ENCODE measurements at places on chromosomes 1 and 21.

DNA sequence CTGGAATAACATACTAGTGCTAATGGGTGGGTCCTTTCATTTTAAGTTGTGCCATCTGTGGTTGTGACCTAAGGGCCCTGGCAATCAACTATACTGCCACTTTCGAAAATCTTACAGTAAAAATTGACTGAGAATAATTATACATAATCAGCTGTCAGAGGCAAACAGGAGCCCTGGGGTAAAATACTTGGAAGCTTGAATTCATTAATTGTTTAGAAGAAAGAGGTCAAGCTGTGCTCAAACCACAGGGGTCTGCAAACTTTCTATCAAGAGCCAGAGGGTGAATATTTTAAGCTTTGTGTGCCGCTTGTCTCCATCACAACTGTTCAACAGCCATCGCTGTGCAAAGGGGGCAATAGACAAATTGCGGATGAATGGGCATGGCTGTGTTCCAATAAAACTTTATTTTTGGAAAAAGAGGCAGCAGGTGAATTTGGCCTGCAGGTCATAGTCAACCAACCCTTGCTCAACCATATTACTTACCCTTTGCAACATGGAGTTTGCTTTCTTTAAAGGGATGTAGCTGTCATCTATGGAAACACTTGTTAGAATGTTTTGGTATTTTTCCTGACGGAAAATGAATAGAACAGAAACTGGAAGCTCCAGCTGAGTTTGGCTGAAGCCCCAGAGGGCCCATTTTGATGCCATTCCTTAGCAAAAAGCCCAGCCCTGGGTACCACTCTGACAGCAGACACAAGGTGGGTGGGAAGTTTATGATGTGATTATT lies 35.7 kb upstream of the USP1 start:
- DNase-seq = no peak

- no peak for DNase-seq
Observed at GRCh38 chr1:46039571-46040052, 92.8 kb downstream of the PIK3R3 start.

- no peak for DNase-seq
Observed at GRCh38 chr1:24255226-24255625, 63.9 kb upstream of the GRHL3 start.

- no peak for DNase-seq
Observed at GRCh38 chr1:66502086-66502485, 31.9 kb upstream of the SGIP1 start.

- DNase-seq = no peak
Observed at GRCh38 chr1:186183970-186184628, 191.0 kb downstream of the TPR start.

- DNase-seq = peak; percentile 44
Observed at GRCh38 chr21:25881524-25882376, 147.0 kb downstream of the GABPA start.

DNA sequence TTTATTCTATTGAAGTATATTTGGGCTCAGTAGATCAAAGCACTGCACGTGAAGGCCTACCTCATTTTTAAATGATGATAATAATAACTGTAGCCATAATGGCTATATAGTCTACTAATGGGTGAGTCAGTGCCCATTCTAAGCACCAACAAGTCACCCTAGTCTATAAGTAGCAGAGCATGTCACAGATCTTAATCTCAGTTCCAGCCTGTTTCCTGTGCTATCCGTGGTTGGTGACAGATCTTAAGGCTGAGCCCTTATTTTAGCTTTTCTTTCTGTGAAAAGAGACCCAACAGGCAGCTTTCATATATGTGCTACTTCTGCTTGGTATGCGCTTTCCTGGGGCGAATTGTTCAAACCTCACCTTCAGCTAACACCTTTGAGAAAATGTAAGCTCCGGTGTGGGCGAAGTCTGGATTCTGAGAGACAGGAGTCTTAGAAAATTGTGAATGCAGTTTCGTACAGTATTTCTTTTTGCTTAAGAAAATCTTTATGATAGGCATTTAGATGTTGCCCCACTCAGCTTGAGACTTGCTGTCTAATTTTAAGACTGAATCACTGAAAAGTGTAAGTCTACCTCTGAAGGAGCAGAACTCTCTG lies 59.6 kb downstream of the FMN2 start:
- DNase-seq = no peak

All from activated gamma-delta T cell treated with Interleukin-2 at 50 U/mL for 16 hours (primary cell).